ENCODE measurements at places on chromosomes 3 and 15.

DNA sequence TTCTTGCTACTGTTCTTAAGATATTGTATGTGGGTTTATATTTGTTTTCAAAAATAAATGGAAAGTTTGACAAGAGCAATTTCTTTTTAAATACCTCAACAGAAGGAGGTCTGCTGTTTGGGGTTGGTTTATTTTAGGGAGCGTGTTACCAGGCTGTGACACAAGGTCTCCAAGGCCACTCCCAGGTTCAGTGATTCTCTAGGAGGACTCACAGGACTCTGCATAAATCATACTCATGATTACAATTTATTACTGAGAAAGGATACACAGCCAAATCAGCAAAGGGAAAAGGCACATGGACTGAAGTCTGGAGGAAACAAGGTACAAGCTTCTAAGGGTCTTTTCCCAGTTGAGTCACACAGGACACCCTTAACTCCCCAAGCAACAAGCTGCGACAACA lies 18.8 kb upstream of the MFSD1 start:
- DNase-seq: no peak

GRCh38 chr15:46646490-46646889 lies 1011.7 kb downstream of the SQOR start:
- no peak for DNase-seq

DNA sequence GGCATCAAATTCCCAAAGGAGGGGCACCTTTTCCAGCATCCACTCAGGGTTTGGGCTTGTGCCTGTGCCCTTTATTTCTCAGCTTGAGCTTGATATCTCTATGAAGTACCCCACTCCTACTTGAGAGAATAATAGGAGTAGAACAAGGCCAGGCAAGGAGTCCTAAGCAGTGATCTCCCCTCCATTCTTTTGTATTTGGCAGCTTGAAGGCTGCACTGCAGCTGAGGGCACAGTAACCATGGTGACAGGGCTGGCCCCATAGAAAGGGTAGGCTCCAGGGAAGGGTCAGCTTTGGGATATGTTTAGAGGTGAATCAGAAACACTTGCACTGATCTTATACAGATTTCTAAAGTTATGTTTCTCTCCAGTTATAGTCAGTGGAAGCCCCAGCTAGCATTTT lies 145.4 kb upstream of the SLC24A5 start:
- no peak for DNase-seq

- no peak for DNase-seq
Measured at GRCh38 chr3:192174283-192174682, 553.1 kb downstream of the FGF12 start.

GRCh38 chr15:39833515-39833981 lies 50.9 kb upstream of the FSIP1 start:
- no peak for DNase-seq

Measured in stimulated activated CD8-positive, alpha-beta memory T cell treated with anti-CD3 and anti-CD28 coated beads, Interleukin-4, amount 100 ng/mL, for 48 hours (primary cell).